ENCODE measurements at places on chromosomes 2 and 18.
A peak's percentile ranks its signal among the peaks of the same experiment; 100 is the strongest.

GRCh38 chr2:74514368-74515270 lies at the start of gene TLX2:
Gene TLX2 (plus strand): TSS chr2:74514450. CDS start chr2:74514807, 357 bp downstream.
- no peak for DNase-seq
- no peaks in the 10 kb centered on the region for H3K36me3 ChIP-seq
- no peaks in the 10 kb centered on the region for H3K4me1 ChIP-seq
- H3K27ac ChIP-seq: no peak within 1 kb of the TSS

DNA sequence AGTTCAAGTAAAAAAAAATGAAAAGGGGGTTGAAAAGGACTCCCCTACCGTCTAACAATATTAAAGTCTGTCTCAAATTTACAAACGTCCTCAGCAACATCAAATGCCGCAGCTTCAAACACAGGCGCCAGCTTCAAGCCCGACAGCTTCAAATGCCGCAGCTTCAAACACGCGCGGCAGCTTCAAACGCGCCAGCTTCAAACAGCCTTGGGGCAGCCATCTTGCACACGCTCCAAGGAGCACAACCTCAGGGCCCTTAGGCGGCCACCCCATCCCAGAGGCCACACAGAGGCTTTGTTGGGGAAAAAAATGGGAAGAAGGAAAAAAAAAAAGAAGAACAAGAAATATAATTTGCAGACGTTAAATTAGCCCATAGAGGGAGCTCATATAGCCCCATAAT lies 244.4 kb upstream of the VRK2 start:
- no peaks in the 10 kb centered on the region for H3K4me1 ChIP-seq
- H3K27ac ChIP-seq: no peak overlapping the region
- no peak overlapping the region for H3K4me3 ChIP-seq

- DNase-seq: no peak
- H3K27me3 ChIP-seq: no peaks in the 10 kb centered on the region
- no peaks in the 10 kb centered on the region for H3K4me1 ChIP-seq
- no peak overlapping the region for H3K27ac ChIP-seq
- H3K4me3 ChIP-seq: no peak overlapping the region
- no peaks in the 10 kb centered on the region for H3K36me3 ChIP-seq
These were observed 148.7 kb downstream of the CABLES1 start for GRCh38 chr18:23283916-23284430.

DNA sequence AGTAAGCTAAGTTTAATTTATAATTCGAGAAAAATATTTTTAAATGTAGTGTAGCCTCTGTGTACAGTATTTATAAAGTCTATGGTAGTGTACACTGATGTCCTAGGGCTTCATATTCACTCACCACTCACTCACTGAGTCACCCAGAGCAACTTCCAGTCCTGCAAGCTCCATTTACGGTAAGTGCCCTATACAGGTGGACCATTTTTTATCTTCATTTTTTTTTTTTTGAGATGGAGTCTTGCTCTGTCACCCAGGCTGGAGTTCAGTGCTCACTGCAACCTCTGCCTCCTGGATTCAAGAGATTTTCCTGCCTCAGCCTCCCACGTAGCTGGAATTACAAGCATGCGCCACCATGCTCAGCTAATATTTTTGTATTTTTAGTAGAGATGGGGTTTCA lies 104.2 kb downstream of the PDCL3 start:
- H3K27me3 ChIP-seq: no peaks in the 10 kb centered on the region
- no peaks in the 10 kb centered on the region for H3K4me1 ChIP-seq
- H3K36me3 ChIP-seq: no peaks in the 10 kb centered on the region
- DNase-seq: no peak

DNA sequence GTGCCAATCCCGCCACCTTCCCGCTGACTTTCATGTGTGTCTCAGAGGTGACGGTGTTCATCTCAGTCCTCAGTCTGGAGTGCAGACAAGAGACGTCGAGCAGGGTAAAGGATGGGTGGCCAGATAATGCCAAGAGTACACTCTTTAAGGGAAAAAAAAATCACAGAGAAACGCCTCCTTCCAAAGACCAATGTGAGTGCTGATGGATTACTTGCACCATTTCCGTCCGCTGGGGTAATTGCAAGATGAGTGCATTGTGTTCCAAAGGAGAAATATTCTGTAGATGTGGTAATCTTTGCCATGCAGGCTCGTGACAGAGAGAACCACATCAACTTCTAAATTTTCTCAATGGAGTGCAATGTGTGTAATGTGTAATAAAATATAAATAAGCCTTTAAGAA lies 81.0 kb downstream of the KLHL29 start:
- no peak overlapping the region for H3K4me3 ChIP-seq
- H3K4me1 ChIP-seq: no peaks in the 10 kb centered on the region
- no peak overlapping the region for H3K27ac ChIP-seq
- no peaks in the 10 kb centered on the region for H3K27me3 ChIP-seq
- DNase-seq: no peak
- H3K36me3 ChIP-seq: no peaks in the 10 kb centered on the region

DNA sequence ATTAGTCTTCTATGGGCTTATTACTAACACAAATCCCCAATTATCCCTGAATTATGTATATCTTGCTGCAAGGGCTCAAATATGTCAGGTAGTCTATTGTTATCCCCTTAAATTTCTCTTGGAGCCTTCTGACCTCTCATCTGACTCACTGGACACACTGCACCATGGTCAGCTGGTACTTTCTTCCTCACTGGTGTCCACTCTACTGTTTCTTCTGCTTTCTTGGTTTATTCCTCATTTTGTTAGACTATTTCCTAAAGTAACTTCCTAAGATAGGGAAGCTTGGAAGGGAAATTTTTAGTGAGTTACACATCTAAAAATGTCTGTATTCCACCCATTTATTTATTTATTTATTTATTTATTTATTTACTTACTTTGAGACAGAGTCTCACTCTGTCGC lies 26.5 kb downstream of the WDR35 start:
- no peak overlapping the region for H3K27ac ChIP-seq
- H3K36me3 ChIP-seq: no peaks in the 10 kb centered on the region
- H3K4me1 ChIP-seq: no peaks in the 10 kb centered on the region
- H3K27me3 ChIP-seq: no peaks in the 10 kb centered on the region
- no peak overlapping the region for H3K4me3 ChIP-seq

- DNase-seq: no peak
- H3K4me1 ChIP-seq: no peaks in the 10 kb centered on the region
- no peaks in the 10 kb centered on the region for H3K27me3 ChIP-seq
- no peak overlapping the region for H3K4me3 ChIP-seq
These were observed 787.9 kb upstream of the RAB6C start for GRCh38 chr2:129191530-129191929.

- no peaks in the 10 kb centered on the region for H3K36me3 ChIP-seq
- no peaks in the 10 kb centered on the region for H3K4me1 ChIP-seq
- H3K27me3 ChIP-seq: no peaks in the 10 kb centered on the region
- no peak overlapping the region for H3K4me3 ChIP-seq
- no peak overlapping the region for H3K27ac ChIP-seq
- no peak for DNase-seq
These were observed 807.4 kb upstream of the CRIM1 start for GRCh38 chr2:35548171-35548570.

DNA sequence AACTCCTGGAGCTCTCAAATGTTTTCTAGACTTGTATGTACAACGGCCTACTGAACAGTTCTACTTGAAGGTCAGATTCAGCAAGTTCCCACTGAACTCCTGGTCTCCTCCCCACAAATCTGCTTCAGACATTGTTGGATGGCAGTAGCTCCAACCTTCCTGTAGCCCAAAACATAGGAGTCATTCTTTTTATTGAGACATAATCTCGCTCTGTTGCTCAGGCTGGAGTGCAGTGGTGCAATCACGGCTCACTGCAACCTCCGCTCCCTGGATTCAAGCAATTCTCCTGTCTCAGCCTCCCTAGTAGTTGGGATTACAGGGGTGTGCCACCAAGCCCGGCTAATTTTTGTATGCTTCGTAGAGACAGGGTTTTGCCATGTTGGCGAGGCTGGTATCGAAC lies 47.3 kb downstream of the QPCT start:
- DNase-seq: no peak
- no peaks in the 10 kb centered on the region for H3K4me1 ChIP-seq

DNA sequence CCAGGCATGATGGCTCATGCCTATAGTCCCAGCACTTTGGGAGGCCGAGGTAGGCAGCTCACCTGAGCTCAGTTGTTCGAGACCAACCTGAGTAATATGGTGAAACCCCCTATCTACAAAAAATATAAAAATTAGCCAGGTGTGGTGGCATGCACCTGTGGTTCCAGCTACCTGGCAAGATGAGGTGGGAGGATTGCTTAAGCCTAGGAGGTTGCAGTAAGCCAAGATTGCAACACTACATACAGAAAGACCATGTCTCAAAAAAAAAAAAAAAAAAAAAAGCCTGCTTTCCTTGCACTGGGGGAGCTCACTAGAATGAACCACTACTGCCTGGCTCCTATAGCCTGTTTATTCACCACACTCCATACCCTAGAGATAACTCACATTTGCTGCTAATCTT lies 7.4 kb upstream of the MAT2A start:
- H3K27me3 ChIP-seq: no peaks in the 10 kb centered on the region
- DNase-seq: no peak
- no peaks in the 10 kb centered on the region for H3K36me3 ChIP-seq
- no peak overlapping the region for H3K27ac ChIP-seq

DNA sequence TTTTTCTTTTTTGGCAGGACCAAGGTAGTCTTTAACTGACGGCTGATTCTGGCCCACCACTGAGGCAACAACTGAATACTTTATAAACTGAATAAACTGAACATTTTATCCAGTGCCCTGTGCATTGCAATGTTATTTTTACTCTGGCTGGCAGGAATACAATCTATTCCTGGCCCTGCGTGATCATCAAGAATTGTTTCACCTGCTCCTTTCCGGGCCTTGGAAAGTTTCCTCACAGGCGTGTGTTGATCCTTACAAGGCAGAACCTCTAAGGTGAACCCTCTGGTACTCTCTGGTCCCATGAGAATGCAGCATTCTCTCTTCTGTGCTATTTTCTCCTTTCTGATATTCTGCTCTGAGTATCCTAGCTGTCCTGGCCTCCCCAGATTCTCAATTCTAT lies 113.7 kb upstream of the KLHL29 start:
- no peaks in the 10 kb centered on the region for H3K4me1 ChIP-seq
- no peak for DNase-seq
- no peaks in the 10 kb centered on the region for H3K27me3 ChIP-seq
- no peak overlapping the region for H3K27ac ChIP-seq

- peak overlapping the region; percentile 37 for H3K27ac ChIP-seq
- no peak for DNase-seq
- no peaks in the 10 kb centered on the region for H3K27me3 ChIP-seq
- no peaks in the 10 kb centered on the region for H3K4me1 ChIP-seq
These were observed 37.6 kb upstream of the ITGA6 start for GRCh38 chr2:172389685-172390339.

DNA sequence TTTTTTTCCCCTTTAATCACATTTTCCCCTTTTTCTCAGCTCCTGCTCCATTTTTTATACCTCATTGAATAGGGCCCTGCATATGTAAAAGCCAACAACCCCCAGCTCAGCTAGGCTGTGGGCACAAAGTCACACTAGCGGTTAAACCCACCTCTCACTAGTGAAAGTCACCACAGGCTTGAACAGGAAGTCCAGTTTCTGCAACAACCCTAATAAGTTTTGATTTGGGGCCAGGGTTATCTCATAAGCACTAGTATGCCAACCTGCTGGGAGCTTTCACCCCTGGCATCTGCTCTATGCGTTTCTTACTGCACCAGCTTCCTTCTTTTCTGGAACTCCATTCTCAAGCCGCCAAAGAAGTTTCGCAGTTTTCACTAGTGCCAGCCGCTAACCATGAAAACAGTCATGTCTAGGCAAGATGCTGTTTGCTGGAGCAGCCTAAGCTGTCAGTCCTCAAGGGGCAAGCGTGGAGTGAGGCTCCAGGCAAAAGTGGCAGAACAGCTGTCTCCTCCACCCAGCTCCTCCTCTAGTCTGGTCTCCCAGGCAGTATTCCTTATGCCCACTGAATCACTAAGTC lies 197.0 kb upstream of the MEIS1 start:
- peaks cover 8% of the 10 kb centered on the region for H3K4me1 ChIP-seq
- no peak overlapping the region for H3K4me3 ChIP-seq
- no peaks in the 10 kb centered on the region for H3K27me3 ChIP-seq
- DNase-seq: no peak
- H3K36me3 ChIP-seq: no peaks in the 10 kb centered on the region

- H3K4me3 ChIP-seq: no peak overlapping the region
- no peak overlapping the region for H3K27ac ChIP-seq
- H3K36me3 ChIP-seq: no peaks in the 10 kb centered on the region
- no peak for DNase-seq
- no peaks in the 10 kb centered on the region for H3K27me3 ChIP-seq
- H3K4me1 ChIP-seq: no peaks in the 10 kb centered on the region
These were observed 28.7 kb upstream of the RPRD1A start for GRCh38 chr18:36095936-36096519.

DNA sequence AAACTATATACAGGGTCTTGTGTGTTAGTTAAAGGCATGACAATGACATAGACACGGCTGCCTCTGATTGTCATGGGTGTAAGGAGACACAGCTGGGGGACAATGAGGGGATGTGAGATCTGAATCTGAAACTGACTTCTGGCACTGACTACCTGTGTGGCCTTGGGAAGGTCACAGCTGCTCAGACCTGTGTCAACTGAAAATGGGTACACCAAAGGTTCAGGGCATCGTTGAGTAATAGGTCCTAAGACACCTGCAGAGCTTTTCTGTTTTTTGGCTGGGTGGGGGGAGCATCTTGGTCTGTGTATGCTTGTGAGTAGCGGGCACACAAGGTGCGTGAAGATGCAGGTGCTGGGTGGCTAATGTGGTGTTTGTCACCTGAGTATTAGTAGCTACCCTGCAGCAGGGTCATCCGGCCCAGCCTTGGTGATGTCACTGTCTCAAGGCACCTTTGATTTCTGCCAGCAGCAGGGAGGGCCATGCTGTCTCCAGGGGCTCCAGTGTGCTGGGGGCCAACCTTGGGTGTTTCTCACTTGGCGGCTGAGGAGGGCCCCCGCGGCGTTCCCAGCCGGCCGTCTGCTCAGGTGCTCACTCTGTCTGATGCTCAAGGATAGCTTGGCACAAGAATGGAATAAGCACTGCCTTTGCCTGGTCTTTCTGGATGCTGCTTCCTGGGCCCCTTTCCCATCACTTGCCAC lies 53.1 kb upstream of the HS6ST1 start:
- no peaks in the 10 kb centered on the region for H3K36me3 ChIP-seq
- H3K4me3 ChIP-seq: no peak overlapping the region
- no peak overlapping the region for H3K27ac ChIP-seq

- no peaks in the 10 kb centered on the region for H3K27me3 ChIP-seq
- H3K4me3 ChIP-seq: no peak overlapping the region
- no peaks in the 10 kb centered on the region for H3K36me3 ChIP-seq
- H3K27ac ChIP-seq: no peak overlapping the region
- no peak for DNase-seq
These were observed 44.7 kb upstream of the SLC1A4 start for GRCh38 chr2:64944484-64944883.

- H3K36me3 ChIP-seq: no peaks in the 10 kb centered on the region
- DNase-seq: no peak
- no peaks in the 10 kb centered on the region for H3K27me3 ChIP-seq
- no peak overlapping the region for H3K4me3 ChIP-seq
- peaks cover 7% of the 10 kb centered on the region for H3K4me1 ChIP-seq
- no peak overlapping the region for H3K27ac ChIP-seq
These were observed 19.6 kb downstream of the SPATA3 start for GRCh38 chr2:231015478-231015877.

- H3K27me3 ChIP-seq: no peaks in the 10 kb centered on the region
- no peaks in the 10 kb centered on the region for H3K4me1 ChIP-seq
- H3K27ac ChIP-seq: no peak overlapping the region
- no peak overlapping the region for H3K4me3 ChIP-seq
- no peak for DNase-seq
- no peaks in the 10 kb centered on the region for H3K36me3 ChIP-seq
These were observed 159.2 kb upstream of the RAB12 start for GRCh38 chr18:8450013-8450412.
